Uterus (tissue), 4 donors: ENCODE measurements at places on chromosomes 2 and 18.

GRCh38 chr2:112483042-112483473 is 1.1 kb downstream of the TTL start:
- no peak for DNase-seq

DNA sequence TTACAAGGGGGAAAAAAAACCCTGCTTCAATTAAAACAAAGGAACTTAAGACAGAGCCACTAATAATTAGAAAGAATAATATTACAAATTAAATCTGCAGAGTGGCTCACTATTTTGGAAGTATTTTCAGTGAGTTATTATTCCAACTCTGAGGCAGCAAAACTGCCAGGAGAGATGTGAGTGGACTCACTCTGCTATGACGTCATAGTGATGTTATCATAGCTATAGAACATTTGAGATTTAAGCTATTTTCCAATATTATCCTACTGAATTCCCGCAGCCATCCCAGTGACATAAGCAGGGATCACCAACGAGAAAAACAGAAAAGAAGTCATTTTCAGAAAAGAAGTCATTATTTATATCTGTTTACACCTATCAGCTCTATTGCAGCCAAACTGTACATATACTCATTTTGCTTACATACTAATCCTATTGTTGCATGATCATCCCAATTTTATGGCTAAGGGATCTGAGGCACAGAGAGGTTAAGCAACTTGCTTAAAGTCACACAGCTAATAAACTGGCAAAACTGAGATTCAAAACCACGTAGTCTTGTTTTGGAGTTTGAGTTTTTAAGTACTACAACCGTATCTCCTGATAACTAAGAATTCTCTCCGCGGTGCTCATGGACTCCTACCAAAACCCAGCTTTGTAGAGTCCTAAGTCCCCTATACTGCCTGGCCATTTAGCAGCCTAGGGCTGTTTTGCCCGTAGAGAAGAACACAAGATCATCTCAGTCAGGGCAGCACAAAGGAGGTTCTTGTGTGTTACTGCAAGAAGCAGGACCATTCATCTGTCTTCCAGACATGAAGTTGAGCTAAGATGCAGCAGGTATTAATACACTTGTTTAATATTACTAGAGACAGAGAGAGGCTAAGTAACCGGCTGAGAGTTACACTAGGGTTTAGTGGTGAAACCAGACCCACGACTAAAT is 299.8 kb downstream of the TCF4 start:
- no peak for DNase-seq

DNA sequence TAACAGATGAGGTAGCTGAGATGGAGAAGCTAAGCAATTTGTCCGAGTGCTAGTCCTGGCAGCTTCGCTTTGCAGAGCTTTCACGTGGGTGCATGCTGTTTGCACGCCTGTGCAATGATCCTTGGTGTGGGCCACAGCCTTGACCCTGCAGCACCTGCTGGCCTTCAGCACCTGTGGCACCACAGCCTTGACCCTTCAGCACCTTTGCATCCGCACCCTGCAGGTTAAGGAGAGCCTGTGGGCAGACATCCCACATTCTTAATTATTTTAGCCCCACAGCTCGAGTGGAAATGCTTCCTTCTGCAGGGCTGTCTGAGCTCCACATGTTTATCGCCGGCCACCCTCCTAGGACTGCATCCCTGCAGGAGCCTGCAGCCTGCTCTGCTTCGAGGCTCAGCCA is 19.3 kb downstream of the NCK2 start:
- DNase-seq = no peak

GRCh38 chr2:230343747-230344146 is 16.8 kb downstream of the SP140L start:
- no peak for DNase-seq

DNA sequence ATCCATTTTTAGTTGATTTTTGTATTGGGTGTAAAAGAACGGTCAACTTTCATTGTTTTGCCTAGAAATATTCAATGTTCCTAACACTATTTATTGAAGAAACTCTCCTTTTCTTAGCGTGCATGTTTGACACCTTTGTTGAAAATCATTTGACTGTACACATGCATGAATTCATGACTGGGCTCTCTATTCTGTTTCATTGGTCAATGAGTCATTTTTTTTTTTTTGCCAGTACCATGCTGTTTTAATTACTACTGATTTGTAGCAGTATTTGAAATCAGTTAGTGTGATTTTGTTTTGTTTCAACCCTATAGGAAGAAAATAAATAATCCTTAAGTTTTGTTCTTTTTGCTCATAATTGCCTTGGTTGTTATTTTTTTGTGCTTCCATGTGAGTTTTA is 828.7 kb downstream of the SUCLG1 start:
- DNase-seq = no peak

- DNase-seq = no peak
These were observed 113.4 kb downstream of the EIPR1 start for GRCh38 chr2:3264010-3264744.

DNA sequence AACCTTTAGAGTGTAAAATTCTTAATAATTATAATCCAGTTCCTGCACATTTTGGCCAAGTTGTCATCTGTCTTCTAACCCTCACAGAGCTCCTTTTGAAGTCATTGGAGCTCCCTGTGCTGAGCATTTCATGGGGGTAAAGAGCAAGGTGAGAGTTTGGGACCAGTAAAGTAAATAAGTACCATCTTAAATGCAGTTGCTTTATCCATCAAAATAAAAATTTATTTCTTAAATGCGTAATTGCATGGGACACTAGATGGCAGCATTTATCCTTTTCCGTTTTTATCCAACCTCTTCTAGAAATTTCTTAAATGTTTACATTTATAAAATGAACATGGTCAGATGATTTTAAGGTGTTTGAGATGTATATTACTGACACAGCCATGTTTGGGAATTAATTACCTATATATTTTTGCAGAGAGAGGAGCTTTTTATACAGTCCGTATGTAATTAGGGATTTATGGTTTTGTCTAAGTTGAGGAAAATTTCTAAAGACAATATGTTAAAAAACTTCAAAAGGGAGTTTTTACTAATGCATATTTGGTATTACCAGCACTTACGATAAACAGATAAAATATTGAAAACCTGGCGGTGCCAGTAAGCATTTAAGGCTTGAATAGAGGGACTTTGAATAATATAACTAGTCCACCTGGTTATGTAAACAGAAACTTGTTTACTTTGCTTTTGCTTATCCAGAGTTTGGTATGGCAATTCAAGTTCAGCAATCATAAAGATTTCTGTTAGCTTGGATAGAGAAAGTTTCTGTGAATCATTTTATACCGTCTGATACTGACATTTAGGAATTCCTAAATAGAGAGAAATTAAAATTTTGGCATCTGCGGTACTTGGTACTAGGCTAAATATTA is 54.5 kb downstream of the ACSL3 start:
- no peak for DNase-seq

GRCh38 chr18:58057291-58057965 is 13.4 kb downstream of the NEDD4L start:
- DNase-seq = no peak

- no peak for DNase-seq
These were observed 1092.5 kb downstream of the LRP1B start for GRCh38 chr2:141038341-141038740.
